HEK293T (cell line): ENCODE measurements at places on chromosomes 5 and 9.

DNA sequence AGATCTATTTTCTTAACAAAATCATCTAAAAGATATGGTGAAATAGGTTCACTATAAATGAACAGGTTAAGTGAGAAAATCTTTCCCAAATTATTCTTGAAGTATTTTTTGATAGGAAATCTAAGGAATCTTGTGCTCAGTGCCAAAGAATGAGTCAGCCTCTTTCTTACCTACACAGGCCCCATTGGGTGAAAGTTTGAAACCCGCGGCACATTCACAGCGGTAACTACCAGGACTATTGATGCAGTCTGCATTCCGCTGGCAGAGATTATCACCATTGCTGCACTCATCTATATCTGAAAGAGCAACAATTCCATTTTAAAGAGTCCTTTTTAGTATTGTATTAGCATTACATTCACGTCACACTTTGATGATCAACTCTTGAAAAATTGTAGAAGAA, 221.8 kb downstream of the SLC12A2 start:
- DNase-seq: no peak

GRCh38 chr5:134114886-134115805, 665 bp downstream of the TCF7 start:
- DNase-seq: peak; percentile 27

DNA sequence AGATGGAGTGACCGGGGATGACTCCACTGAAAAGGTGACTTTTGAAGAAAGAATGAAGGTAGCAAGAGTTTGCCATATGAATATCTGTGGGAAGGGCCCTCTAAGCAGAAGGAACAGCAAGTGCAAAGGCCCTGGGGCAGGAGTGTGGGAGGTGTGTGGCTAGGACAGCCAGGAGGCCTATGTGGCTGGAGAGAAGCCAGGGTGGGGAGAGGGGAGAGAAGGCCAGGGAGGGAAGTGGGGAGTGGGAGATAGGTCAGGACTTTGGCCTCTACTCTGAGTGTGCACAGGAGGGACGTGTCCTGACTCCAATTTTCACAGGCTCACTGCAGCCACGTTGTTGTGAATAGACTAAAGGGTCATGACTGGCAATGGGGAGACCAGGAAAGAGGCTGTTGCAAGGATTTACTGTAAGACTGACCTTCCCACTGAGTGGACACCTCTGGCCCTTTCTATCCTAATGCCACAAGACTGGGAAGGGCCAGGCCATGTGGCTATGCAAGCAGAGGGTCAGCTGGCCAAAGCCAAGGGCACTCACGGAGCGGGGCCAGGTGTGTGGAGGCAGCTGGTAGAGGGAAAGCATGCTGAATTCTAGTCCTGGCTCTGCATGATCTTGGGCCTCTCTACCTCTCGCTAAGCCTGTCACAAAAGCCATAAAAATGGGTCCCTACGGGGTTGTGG, 172.4 kb downstream of the PAX5 start:
- DNase-seq: no peak

- no peak for DNase-seq
These were observed 324.0 kb downstream of the ELAVL2 start for GRCh38 chr9:23502004-23502403.

DNA sequence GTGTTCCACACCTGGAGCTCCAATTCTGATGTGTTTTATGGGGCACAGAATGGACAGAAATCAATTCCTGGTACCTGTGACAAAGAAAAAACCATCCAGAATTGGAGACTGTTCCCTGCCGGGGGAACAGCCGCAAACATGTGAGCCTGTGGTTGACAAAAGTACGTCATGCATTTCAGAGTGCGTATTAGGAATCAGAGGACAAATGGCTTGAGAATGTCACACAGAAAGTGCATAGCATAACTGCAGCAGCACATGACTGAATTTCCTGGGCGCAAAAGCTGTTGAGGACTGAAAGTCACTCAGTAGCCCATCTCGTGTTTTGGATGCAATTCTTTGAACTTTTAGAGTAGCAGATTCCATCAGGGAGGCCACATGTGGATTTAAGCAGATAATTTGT, 85.1 kb downstream of the TRIO start:
- DNase-seq: no peak

DNA sequence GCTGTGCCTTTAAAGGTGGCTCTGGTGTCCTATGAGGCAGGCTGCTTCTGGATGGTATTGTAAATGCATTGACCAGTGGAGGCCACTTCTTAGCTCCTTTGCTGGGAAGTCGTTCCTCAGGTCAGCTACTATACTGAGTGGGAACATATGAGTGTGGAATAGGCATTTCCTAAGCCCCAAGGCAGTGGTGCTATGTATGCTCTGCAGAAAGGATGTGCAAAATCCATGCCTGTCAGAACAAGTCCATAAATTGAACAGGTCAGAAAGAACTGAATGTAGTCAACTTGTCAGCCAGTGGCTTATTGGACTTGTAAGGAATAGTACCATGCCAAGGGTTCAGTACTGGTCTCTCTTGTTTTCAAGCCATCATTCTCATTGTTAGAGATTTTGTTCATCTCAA, 216.4 kb downstream of the CDH10 start:
- no peak for DNase-seq

GRCh38 chr9:88221105-88221504, 82.8 kb upstream of the SPATA31C2 start:
- DNase-seq: no peak

GRCh38 chr5:91850031-91850430, 466.9 kb upstream of the ARRDC3 start:
- DNase-seq: no peak

GRCh38 chr5:111232311-111233051, 8.3 kb downstream of the CAMK4 start:
- no peak for DNase-seq
